Fibroblast of skin of right quadriceps (primary cell): ENCODE measurements at places on chromosomes 1 and 21.

DNA sequence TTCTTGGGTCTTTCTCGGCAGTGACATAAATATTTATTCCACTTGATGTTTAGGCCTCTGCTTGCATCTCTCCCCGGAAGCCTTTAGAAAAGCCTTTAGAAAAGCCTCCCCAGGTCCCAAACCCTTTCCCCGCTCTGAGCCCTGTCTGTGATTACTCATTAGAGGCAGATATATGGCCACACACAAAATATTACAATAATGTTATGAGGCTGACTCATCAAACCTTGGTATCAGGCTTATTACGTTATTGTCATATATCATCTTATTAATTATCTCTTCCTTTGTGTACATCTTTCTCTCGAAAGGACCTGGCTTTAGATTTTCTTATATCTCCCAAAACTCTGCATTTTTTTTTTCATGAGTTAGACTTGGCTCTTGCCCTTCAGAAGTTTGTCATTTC lies 69.5 kb downstream of the FGGY start:
- peak; percentile 71 for DNase-seq

GRCh38 chr1:45010855-45011811 lies at the start of gene HECTD3:
TSS of gene HECTD3 (minus strand) at chr1:45011324. CDS start at chr1:45011257, 67 bp downstream.
- DNase-seq: peak; percentile 63

DNA sequence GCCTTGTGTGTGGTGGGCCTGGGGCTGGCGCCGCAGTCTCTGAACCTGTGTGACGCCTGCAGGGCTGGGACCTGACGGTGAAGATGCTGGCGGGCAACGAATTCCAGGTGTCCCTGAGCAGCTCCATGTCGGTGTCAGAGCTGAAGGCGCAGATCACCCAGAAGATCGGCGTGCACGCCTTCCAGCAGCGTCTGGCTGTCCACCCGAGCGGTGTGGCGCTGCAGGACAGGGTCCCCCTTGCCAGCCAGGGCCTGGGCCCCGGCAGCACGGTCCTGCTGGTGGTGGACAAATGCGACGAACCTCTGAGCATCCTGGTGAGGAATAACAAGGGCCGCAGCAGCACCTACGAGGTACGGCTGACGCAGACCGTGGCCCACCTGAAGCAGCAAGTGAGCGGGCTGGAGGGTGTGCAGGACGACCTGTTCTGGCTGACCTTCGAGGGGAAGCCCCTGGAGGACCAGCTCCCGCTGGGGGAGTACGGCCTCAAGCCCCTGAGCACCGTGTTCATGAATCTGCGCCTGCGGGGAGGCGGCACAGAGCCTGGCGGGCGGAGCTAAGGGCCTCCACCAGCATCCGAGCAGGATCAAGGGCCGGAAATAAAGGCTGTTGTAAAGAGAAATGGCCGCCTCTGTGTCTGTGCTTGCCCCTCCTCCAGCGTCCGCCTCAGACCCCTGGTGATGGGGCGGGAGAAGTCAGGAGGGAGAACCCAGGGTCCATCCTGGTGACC lies 788 bp downstream of the ISG15 start:
- peak; percentile 52 for DNase-seq

GRCh38 chr1:29786195-29786594 lies 549.9 kb downstream of the PTPRU start:
- no peak for DNase-seq

DNA sequence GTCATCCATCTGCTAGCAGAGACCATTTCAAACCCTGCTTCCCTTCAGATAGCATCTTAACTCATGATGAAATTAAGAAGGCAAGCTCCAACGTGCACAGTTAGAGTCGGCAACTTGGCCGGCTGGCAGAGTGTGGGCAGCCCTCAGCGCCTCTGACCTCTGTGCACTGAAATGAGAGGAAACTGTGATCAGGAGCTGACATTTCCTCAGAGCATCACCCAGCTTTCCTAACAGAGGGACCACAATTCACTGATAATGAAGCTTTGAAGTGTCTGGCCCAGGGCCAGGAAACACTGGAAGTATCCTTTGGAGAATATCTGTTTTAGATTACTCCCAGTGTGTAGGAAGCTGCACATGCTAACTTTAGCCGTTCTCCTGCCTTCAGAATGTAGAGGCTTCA lies 145.0 kb upstream of the ZC3H11B start:
- DNase-seq: peak; percentile 51

- no peak for DNase-seq
Measured at GRCh38 chr1:145707183-145707867, at the start of gene PDZK1. TSS of gene PDZK1 (minus strand) at chr1:145707368. CDS start at chr1:145688021, 19,347 bp downstream.

DNA sequence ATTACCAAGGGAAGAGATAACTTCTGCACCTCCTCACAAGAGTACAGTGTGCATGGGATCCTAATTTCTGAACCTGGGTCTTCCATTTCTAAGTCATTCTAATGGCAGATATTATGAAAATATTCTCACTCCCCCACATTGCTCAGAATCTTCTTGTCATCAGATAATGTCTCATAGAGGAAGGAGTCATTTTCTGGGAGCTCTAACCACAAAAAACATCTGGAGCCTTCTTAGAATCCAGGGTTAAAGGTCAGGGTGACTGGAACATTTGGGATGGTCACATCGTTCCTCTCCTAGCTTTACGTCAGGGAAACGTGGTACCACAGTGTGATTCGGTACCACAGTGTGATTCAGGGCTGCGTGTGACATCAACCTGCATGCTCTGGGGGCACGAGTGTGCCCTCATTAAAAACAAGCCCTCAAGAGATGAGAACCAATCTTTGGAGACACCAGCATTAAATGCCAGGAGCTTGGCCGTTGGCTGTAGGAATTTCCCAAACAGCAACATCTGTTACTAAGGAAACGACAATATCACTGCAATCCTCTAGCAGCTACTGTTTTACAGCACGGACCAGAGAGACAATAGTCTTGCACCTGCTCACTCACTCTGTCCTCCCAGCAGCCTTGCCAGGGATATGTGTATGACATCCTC lies 179.1 kb downstream of the PSMG1 start:
- peak; percentile 62 for DNase-seq

GRCh38 chr1:245837718-245838117 lies 669.4 kb downstream of the SMYD3 start:
- DNase-seq: peak; percentile 66

GRCh38 chr1:220928725-220929300 lies 49.6 kb downstream of the HLX start:
- no peak for DNase-seq

DNA sequence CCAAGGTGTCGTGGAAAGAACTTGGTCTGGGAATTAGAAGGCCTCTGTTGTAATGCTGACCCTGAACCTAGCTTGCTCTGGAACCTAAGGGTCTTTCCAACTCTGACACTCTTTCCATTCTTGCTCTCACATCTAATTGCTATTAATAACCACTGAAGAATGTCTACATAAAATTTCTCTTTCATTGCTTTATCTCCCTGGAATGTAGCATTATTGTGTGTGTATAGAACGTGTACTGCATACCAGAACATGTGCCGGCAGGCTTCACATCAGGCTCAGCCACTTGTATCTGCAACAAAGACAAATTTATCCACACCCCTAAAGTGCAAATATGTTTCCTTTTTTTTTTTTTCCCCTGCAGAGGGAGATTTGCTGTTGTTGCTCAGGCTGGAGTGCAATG lies 13.9 kb upstream of the LAX1 start:
- peak; percentile 84 for DNase-seq

DNA sequence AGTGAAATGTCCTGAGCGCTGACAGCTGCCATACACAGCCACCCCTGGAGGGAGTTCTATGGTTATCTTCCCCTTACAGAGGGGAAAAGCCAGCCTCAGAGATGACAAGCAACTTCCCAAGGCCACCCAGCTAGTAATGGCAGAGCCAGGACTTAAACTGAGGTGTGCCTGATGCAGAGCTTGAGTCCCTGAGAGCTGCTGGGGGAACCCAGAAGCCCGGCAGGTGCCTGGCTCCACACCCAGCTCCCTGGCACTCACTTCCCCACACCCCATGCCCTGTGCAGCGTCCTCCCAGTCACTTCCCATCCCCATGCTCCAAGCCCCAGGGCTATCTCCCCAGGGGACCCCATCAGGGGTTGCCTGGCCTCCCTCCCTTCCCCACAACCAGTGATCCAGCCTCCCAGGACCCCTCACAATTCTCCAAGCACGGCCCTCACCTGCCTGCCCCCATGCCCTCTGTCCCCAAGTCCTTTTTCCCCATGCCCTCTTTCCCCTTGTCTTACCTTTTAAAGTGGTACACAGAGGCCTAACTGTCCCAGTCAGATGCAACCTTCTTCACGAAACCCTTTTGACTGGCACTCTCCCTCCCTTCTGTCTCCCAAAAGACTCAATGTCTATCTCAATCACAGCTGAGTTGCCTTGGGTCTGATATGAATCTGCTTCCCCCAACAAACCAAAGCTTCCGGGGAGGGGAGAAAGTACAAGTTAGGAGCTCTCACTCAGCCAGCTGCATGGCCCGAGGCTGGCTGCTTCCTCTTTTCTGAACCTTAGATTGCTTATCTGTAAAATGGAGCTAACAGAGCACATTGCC lies 39.8 kb upstream of the LRP8 start:
- no peak for DNase-seq

DNA sequence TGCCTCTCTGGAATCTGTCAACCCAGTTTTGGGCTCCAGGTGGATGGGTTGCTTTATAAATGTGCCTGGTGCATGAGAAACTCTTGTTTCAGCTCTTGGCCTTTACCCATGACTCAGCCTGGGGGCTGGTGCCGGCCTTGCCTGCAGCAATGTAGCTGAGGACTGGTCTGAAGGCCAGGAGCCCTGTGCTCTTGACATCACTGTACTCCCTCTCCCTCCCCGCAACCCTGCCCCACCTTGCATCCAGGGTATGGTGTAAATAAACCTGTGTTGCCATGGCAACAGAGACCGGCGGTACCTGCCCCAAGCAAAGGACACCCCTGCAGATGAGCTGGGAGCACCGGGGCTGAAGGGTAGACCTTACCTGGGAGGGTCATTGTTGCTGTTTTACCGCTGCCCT lies 13.3 kb downstream of the FAM151A start:
- no peak for DNase-seq

DNA sequence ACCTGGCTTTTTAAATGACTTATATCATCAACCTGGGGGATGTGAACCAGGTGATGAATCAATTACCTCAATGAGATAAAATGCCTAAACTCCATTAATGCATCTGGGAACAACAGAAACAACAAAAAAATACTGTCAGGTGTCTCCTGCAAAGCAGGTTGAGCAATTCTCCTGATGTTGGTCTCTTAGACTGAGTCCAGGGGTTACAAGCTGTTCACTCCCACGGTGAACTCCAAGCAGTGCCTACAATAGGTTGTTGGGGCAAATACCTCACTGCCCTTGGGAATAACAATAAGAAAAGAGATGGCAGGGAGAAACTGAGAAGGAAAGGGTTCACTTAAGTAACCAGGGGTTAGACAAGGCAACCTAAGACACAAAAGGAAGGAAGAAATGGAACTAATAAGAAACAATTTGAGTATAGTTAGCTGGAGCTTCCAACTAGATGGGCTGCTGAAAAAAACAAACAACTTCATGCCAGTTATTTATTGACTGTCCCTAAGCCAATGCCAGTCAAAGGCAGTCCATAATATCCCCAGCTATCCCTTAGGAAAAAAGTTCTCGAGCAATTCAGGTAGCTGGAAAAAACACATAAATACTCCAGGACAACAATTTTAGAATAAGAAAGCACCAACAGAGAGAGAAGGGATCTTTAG lies 97.6 kb upstream of the MAGI3 start:
- DNase-seq: no peak

DNA sequence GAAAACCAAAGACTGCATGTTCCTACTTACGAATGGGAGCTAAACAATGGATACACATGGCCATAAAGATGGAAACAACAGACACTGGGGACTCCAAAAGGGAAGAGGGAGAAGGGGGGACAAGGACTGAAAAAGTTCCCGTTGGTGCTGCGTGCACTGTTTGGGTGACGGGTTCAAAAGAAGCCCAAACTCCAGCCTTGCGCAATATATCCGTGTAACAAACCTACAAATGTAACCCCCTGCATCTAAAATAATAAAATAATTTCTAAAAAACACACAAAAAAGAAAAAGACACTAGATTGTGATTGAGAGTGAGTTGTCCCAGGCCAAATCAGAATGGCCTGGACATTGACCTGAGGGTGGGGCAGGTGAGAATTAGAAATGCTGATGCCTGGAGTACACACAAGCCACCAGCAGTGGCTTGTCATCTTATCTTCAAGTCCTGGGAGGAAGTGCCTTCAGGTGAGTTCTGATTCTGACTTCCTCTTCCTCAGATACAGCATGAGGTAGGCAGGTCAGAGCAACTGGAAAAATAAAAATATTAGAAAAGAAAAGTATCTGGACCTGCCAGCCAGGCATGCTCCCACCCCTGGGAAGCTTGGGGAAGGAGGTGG lies 54.7 kb downstream of the SPATA46 start:
- DNase-seq: no peak

GRCh38 chr21:21818898-21819297 lies 820.7 kb downstream of the NCAM2 start:
- DNase-seq: no peak

GRCh38 chr1:26417111-26417759 lies 6.6 kb downstream of the LIN28A start:
- peak; percentile 46 for DNase-seq

DNA sequence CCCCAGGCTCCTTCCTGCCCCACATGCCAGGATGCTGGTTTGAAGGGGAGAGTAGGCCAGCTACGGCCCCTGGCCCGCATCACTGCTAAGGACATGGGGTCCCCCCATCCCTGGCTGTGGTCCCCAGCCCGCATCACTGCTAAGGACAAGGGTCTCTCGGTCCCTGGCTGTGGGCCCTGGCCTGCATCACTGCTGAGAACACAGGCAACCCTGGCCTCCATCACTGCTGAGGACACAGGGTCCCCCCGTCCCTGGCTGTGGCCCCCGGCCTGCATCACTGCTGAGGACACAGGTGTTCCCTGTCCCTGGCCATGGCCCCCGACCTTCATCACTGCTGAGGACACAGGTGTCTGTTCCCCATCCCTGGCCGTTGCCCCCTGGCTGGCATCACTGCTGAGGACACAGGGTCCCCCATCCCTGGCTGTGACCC lies 448 bp upstream of the OBSCN start:
- no peak for DNase-seq

DNA sequence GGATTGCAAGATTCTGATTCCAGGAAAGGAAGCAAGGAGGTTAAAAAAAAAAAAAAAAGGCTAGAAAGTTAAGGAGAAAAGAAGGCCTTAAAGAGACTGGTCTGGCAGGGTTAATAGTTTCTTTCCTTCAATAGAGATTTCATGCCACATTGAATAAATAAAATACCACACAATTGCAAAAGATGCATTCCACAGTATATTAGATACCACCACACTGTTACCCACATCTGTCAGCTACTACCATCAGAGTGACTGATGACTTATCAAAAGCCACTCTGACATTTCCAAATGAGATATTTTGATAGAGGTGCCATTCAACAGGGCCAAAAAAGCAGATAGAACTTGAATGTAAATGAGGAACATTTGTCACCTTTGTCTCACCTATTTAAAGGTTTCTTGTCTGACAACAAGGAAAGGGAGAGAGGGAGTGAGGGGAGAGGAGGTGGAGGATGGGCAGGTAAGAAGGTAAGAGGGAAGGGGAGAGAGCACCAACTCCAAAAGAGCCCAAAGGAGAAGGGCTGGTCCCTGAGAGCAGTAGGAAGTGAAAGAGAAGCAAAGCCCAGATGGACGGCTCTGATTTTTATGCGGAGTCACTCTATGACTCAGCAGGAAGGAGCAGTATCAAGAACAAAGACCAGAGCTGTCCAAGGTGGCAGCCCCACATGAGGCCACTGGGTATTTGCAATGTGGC lies 38.3 kb downstream of the LRRN2 start:
- DNase-seq: peak; percentile 53
